ENCODE measurements at places on chromosomes 12 and 14. TPM values are rescaled to one million over a fixed set of nuclear protein-coding genes. Genes with fewer than 3 reads are reported as not detected.

DNA sequence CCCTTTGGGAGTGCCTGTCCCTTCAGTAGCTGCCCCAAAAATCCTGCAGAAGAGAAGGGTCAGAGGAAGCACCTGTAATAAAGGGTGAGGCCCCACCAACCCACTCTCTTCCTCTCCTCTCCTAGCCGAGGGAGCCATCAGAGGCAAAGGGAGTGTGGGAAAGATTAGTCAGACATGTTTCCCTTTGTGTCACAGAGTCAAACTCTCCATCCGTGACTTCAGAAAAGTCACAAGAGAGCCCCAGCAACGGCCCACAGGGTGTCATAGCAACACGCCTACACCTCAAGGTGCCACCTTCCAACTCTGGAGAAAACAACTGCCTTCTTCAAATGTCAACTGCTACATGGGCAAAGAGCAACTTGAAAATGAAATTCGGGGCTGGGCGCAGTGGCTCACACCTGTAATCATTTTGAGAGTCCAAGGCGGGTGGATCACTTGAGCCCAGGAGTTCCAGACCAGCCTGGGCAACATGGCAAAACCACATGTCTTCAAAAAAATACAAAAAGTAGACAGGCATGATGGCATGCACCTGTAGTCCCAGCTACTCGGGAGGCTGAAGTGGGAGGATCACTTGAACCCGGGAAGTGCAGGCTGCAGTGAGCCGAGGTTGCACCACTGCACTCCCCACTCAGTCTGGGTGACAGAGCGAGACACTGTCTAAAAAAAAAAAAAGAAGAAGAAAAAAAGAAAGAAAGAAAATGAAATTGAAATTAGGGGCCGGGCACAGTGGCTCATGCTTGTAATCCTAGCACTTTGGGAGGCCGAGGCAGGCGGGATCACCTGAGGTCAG is 17.7 kb upstream of the CD27 start:
- peaks cover 6% of the 10 kb centered on the region for H3K4me1 ChIP-seq
- no peak for DNase-seq
- H3K36me3 ChIP-seq = no peaks in the 10 kb centered on the region
- no peaks in the 10 kb centered on the region for H3K27me3 ChIP-seq
- no peak overlapping the region for H3K4me3 ChIP-seq

GRCh38 chr12:22709292-22709691 is 84.3 kb downstream of the ETNK1 start:
- H3K27ac ChIP-seq = no peak overlapping the region
- no peaks in the 10 kb centered on the region for H3K4me1 ChIP-seq
- peak; percentile 52 for DNase-seq
- H3K36me3 ChIP-seq = no peaks in the 10 kb centered on the region

The CLEC14A gene
- polyA plus RNA-seq = not detected

- no peak overlapping the region for H3K4me3 ChIP-seq
- no peak for DNase-seq
- H3K27ac ChIP-seq = no peak overlapping the region
- no peaks in the 10 kb centered on the region for H3K27me3 ChIP-seq
- no peaks in the 10 kb centered on the region for H3K36me3 ChIP-seq
- peaks cover 5% of the 10 kb centered on the region for H3K4me1 ChIP-seq
These were observed 95.2 kb downstream of the C12orf50 start for GRCh38 chr12:87933991-87934390.

The C12orf75 gene
- 299 TPM for polyA plus RNA-seq

The INHBE gene
- 0.08 TPM for polyA plus RNA-seq

DNA sequence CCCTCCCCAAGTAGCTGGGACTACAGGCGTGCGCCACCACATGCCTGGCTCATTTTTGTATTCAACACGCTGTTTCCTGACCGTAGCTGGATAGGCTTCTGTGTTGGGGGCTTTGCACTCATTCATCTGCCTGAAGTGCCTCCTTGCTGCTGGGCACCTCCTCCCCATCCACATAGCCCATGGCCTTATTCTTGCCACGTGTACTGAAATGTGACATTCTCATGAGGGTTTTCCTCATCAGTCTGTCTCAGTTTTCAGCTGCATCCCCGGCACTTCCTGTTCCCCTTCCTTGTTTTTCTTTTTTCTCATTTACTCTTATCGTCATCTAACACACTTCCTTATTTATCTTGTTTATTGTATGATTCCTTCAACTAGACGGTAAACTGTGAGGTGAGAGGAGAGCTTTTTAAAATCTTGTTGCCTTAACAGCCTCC is 36.6 kb downstream of the RCOR1 start:
- no peaks in the 10 kb centered on the region for H3K27me3 ChIP-seq
- no peaks in the 10 kb centered on the region for H3K4me1 ChIP-seq
- no peaks in the 10 kb centered on the region for H3K36me3 ChIP-seq
- H3K4me3 ChIP-seq = no peak overlapping the region
- DNase-seq = no peak

GRCh38 chr12:93173178-93173957 is 204.4 kb upstream of the NUDT4 start:
- peaks cover 48% of the 10 kb centered on the region for H3K4me1 ChIP-seq
- DNase-seq = no peak
- no peaks in the 10 kb centered on the region for H3K27me3 ChIP-seq
- peak overlapping the region; percentile 90 for H3K27ac ChIP-seq
- no peak overlapping the region for H3K4me3 ChIP-seq

The NTS gene
- 31.2 TPM for polyA plus RNA-seq

GRCh38 chr12:42473561-42473960 is 116.0 kb downstream of the PRICKLE1 start:
- no peaks in the 10 kb centered on the region for H3K4me1 ChIP-seq
- H3K4me3 ChIP-seq = no peak overlapping the region
- H3K27ac ChIP-seq = no peak overlapping the region

DNA sequence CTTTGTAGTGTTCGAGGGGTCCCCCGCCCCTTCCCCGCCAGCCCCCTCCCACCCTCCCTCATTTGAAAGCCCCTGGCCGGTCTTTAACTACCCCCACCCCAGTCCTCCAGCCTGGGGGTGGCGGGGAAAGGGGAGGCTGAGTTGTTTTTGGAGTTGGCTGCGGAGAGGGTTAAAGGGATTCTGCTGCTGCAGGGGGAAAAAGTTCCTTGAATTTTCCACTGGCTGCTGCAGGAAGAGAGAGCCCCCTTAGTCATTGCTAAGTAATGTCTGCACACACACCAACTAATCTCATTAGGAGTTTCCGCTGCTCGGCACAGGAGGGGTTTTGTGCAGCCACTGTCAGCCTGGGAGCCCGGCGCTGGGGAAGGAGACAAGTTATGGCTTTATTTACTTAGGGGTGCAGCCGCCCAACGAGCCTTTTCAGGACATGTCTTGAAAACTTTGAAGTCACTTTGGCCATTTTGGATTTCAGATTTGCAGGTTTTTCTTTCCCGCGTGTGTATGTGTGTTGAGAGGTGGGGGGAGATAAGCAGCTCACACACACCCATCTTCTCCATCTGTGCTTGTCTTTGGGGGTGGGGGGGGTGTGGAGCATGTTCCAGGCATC is 1.8 kb downstream of the ELK3 start:
- peak overlapping the region; percentile 100 for H3K27ac ChIP-seq
- DNase-seq = peak; percentile 67
- H3K4me3 ChIP-seq = peak overlapping the region; percentile 95

The ISM2 gene
- polyA plus RNA-seq = 0.08 TPM

DNA sequence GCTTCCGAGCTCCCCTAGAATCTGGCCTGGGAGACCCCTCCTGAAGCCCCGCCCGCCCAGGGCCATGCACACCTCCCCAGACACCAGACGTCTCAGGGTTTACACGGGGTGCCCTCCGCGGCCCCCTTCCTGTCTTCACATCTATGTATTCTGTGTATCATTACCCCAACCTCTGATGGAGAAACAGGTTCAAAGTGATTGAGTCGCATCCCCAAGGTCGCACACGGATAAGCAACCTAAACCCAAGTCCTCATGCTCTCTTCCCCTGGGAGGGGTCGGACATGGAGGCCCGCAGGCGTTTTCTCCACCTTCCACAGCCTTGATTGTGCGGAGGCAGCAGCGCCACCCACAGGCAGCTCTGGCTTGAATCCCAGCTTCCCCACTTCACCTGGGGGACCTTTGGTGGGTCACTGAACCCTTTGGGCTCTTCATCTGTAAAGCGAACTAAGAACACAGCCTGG is 237.3 kb downstream of the BCL11B start:
- H3K27me3 ChIP-seq = peaks cover 14% of the 10 kb centered on the region
- H3K36me3 ChIP-seq = no peaks in the 10 kb centered on the region
- H3K4me3 ChIP-seq = no peak overlapping the region

DNA sequence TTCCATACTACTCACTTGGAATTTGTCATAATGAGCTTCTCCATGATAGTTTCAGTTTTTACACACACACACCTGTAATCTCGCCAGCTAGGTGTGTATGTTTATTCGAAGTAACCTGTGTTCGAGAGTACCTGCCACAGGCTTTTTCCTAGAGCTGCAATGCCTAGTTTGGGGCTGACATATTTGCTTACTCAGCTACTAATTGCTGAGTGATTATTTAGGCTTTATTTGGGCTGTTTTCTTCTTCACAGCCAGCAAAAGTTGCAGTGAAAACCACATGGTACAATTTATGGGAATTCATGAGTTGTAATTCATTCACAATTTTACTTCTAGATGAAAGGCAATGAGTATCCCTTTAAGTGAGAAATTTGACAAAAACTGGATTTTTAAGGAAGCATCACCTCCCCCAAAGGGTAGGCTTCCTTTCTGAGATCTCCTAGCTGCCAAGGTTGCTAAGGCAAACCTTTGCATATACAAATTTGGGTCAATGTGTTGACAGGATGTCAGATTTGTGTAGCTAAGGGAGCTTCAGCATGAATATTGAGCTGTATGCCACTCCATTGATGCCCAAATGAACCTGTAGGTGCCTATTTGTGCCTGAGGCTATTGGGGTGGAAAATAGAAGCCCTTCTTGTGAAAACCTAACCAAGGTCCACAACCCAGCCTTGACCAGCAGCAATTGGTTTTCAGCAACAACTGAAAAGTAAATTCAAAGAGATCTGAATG is 108.7 kb upstream of the OTX2 start:
- H3K27me3 ChIP-seq = no peaks in the 10 kb centered on the region
- H3K4me3 ChIP-seq = no peak overlapping the region
- H3K4me1 ChIP-seq = no peaks in the 10 kb centered on the region
- H3K27ac ChIP-seq = no peak overlapping the region
- DNase-seq = no peak
- no peaks in the 10 kb centered on the region for H3K36me3 ChIP-seq
